Endodermal cell (in vitro differentiated cells): ENCODE measurements at places on chromosomes 4 and X.
A peak's percentile ranks its signal among the peaks of the same experiment; 100 is the strongest.

GRCh38 chr4:168449719-168450452, 30.4 kb downstream of the DDX60L start:
- no peak for DNase-seq

DNA sequence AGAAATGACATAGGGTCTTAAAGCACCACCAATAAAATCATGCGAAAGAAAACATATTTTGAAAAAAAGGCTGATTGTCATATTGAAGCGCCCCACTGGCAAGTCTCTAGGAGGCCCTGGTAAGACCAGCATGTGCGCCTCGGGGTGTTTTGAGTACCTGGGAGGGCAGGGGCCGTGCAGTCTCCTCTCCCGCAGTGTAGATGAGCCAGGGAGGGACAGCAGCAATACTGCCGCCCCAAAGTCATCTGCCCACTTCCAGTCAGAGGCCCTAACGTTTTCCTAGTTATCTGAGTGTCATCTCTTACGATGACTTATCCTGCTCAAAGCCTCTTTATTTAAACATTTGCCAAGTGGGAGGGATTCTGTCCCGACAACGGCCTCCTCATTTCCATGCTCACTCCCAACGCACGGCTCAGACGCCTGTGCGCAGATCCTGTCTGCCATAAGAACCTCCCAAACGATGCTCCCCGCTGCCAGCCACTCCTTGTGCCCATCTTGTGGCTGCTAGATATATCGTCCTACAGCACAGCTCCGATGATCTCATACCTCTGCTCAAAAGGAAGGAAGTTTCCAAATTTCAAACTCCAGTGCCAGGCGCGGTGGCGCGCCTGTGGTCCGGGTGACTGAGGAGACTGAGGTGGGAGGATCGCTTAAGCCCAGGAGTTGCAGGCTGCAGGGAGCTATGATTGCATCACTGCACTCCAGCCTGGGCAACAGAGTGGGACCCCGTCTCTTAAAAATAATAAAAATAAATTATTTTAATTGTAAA, 17.2 kb upstream of the SCRG1 start:
- DNase-seq: no peak

DNA sequence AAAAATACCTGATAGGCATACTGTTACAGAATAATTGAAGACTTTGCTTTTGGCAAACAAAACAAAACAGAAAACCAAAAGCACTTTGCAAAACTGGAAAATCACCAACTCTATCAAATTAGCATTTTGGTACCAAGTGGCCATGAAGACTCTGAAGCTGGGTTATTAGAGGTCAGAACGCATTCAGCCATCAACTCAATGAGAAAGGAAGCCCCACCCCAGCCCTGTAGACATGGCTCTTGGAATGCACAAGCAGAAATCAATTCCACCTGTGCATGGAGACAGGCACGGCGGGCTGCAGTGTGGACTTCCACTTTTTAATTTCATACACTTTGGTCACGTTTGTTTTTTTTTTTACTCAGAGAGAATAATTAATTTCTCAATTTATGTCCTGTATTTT, 93.6 kb upstream of the DHX15 start:
- no peak for DNase-seq

DNA sequence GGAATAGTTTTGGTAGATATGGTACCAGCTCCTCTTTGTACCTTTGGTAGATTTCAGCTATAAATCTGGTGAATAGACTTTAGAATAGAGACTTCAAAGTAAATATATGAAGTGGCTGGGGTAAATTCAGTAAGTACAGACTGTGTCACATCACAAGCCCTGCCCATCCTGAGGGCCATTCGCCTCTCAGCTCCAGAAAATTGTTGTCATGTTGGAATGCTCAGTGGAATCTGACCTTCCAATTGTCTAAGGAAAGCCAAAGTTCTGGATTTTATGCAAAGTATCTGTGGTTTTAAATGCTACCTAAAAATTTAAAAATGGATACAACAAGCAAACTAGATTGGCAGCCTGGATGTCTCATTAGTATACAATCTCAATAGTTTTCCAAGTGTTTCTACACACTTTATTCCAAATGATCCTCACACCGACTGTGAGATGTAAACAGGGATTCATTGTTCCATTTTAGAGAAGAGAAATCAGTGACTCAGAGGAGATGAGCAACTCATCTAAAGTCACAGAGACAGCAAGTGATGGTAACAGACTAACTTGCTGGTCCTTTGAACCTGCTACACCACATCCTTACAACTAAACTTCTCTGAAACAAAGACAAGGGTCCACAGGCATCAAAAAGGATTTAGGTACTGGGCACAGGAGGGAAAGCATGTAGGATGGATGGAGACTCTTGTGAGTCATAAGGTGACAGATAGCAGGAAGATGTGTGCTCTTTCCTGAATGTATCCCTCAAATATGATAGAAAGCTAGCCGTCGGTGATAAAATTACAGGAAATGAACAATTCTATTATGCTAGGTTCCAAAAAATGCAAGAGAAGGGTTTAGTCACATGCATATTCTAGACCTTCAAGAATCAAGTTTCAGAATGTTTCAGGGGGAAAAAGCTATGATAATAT, 127.3 kb downstream of the ATP10D start:
- no peak for DNase-seq

- no peak for DNase-seq
Observed at GRCh38 chr4:187128222-187128621, 404.6 kb upstream of the FAT1 start.

DNA sequence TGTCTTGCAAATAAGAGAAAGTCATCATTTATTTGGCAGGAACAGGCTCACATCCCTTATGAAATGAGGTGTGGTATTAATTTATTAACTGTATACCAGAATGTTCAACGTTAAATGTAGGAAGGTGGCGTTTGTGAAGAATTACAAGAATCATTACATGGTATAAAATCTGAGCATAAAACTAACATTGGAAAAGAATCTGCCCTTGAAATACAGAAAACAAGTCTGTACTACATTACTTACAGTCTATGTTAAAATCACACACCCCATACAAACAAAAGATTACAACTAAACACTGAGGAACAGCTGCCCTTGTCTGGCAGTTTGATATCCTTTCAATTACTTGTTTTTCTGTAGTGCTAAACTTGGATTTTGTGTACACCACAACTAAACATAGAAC, 131.1 kb downstream of the DCHS2 start:
- no peak for DNase-seq

- no peak for DNase-seq
Observed at GRCh38 chrX:102672856-102673255, 21.6 kb downstream of the GPRASP1 start.

GRCh38 chr4:40350627-40351227, 15.6 kb downstream of the CHRNA9 start:
- DNase-seq: no peak

DNA sequence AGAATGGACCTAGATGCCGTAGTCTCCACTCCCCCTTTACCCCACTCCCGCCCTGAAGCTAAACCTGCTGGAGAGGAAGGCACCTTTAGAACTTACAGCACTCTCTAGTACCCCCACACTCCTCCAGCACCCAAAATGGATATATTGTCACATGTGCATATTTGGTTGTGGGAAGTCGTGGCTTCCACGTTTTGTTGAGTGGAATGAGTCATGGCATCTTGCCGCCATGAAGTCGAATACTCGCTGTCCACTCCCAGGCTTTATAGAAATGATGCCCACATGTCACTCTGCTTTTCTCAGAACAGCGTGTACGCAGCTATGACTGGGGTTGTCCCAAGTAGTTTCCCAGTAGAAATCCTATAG, 545 bp downstream of the ABCE1 start:
- no peak for DNase-seq

DNA sequence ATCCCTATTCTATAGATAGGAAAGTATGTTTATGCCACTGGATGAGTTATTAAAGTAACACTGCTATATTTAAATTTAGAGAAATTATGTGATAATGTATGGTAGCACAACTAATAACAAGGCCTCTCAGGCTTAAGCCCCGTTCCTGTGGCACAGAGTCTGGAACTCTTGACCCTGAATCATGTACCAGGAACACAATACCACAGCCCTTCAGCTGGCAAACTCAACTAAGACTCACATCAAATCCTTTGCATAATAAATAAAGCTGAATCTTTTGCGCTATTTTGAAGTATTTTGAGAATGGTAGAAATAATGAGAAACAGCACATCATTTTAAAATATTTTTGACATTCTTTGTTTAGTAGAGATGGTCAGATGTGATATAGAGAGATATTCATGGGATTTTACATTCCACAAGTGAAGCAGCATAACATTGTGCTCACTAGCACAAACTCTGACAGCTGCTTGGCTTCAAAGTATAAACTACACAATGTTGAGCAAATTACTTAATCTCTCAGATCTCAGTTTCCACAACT, 478.4 kb upstream of the FAM241A start:
- no peak for DNase-seq

DNA sequence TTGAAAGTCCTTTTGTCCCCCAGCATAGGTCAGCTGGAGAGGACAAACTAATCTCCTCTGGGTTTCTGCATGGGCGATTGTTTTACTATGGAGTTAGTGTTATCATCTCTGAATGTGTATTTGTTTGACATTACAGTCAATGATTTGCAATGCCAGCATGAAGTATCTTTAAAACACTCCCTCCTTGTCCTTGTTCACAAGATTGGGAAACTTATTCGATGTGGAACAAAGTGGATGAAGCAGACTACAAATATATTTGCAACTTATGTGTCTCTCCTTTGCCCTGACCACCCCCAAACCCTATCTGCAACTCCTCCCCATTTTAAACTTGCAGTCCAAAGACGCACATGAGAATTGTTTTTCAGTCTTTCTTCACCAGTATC, 1.5 kb upstream of the PITX2 start:
- no peak for DNase-seq

- DNase-seq: no peak
Observed at GRCh38 chr4:187302457-187303150, 578.9 kb upstream of the FAT1 start.

- no peak for DNase-seq
Observed at GRCh38 chrX:137305404-137305803, 260.5 kb upstream of the ZIC3 start.

- DNase-seq: peak; percentile 90
Observed at GRCh38 chrX:109890910-109891502, 111.9 kb upstream of the TMEM164 start.

DNA sequence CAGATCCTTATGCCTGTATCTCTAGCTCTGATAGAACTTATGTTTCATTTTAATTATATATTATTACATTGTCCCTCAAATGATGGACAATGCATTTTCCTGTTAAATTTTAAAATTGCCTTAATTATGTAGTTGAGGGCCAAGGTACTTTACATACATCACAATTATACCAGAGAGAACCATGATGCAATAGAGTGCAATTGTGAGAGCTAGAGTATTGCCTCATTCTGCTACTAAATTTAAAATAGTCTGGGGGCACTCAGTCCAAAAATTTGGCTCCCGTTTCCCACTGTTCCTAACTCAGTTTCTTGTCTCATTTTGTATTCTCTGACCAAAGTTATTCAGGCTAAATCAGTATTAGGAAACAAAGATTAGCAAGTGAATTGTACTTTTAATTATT, 378.5 kb upstream of the ZFP42 start:
- DNase-seq: no peak

- DNase-seq: no peak
Observed at GRCh38 chr4:118997601-118998000, 108.9 kb downstream of the SYNPO2 start.

DNA sequence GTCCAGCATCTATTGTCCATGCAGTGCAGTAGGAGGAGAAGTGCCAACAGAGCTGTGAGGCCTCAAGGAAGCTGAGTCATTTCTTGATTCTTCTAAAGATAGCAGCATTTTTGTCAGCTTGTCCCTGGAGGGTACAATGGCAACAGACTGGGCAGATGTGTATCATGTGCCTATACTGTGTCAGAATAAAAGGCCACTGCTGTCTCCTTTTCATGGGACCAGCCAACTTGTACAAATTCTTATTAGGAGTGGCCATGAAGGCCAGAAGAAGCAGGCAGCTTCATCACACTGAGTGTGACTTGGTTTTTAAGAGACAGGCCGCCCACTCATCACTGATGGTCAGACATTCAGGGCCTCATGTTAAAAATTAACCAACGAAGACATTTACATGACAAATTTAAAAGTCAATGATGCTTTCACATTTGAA, 185.0 kb upstream of the FAM241A start:
- no peak for DNase-seq

- no peak for DNase-seq
Observed at GRCh38 chrX:17846045-17846444, 15.1 kb downstream of the RAI2 start.

GRCh38 chrX:145213504-145213903, 33.8 kb upstream of the SPANXN1 start:
- peak; percentile 56 for DNase-seq

DNA sequence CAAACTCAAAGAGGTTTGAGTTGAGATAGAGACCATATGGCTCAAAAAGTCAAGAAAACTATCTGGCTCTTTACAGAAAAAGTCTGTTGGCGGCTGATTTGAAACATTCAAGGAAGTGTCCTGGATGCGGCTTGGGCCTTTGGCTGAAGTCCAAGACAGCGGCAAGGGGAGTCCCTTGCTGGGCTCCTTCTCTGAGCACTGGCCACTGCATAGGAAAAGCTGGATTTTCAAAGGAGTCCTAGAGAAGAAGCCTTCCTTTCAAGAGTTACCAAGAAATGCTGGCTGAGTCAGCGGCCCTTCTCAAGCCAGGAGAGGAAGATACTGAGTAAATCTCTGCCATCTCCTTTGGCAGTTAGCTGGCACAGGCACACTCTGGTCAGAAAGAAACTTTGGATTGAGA, 12.1 kb downstream of the APLN start:
- DNase-seq: no peak

- DNase-seq: peak; percentile 78
Observed at GRCh38 chrX:17860811-17861488, at the start of gene RAI2. TSS of gene RAI2 (minus strand) at chrX:17861298. CDS start at chrX:17802010, 59,288 bp downstream.

GRCh38 chr4:2742823-2743517, 13.2 kb downstream of the TNIP2 start:
- no peak for DNase-seq

DNA sequence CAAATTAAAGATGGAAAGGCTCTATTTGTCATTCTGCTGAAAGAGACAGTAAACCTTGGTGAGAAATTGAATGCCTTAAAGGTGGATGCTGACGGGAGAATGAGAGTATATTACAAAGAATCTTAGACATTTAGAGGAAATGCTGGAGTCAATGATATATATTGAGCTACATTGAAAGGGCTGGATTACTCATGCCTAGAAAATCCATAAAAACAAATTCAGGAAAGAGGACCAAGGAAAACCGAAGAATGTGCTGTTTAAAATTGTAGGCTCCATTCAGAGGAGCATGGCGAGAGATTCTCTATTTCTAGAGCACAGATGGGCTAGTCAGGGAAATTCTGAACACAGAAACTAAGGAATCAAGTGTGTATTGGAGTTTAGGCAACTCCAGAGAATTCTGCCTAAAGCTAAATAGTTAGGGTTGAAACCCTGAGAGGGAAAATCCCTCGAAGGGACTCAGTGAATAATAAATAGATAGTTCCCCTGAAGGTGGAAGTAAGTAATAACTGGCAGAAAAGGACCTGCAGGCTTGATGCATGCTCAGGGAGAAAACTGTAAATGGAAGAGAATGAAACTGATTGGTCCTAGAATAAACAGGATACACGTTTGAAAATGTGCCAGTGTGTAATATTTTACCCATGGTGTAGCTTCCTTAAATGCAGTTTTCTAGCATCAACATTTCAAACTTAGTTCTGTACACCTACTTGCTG, 1532.4 kb upstream of the TENM3 start:
- no peak for DNase-seq
